ENCODE measurements at places on chromosomes 3 and 15. TPM values are rescaled to one million over a fixed set of nuclear protein-coding genes. Genes with fewer than 3 reads are reported as not detected.

HTR3D gene
- not detected for total RNA-seq

SEC61A1 gene
- total RNA-seq = 184 TPM

- no peak for DNase-seq
Observed at GRCh38 chr3:155737844-155738460, 6.9 kb downstream of the PLCH1 start.

DNA sequence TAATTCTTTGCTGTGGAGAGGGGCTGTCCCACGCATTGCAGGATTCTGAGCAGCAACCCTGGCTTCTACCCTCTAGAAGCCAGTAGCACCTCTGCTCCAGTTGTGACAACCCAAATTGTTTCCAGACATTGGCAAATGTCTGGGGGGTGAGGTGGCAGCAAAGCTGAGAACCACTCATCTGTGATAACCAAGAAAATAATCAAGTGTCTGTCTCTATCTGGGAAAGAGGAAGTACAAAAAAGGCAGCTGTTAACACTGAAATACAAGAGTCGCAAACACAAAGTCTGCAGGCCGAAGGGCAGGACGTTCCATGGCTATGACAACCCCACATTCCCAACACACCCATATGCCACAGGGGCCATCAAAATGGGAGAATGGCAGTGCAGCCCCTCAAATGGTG is 42.2 kb upstream of the GNB5 start:
- DNase-seq = no peak

GRCh38 chr15:72690938-72691337 is 4.9 kb downstream of the BBS4 start:
- DNase-seq = no peak

RASSF1 gene
- total RNA-seq = 16.8 TPM

DNA sequence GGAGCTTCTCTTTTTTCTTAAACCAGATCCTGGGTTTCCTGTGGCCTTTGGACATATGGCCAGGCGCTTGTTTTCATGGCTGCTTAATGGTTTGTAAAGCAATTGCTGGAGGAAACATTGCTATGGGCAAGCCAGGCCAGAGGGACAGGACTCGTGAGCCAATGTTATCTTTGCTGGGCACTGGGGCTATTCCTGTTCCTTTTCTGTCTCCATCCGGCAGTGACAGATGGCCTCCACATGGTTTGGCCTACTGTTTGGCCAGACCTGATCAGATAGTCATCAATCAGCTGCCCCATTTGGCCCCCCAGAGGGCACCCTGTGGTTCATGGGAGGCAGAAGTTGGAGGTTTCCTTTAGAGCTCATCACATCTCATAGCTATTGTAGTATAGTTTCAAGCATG is 326.1 kb upstream of the ROPN1 start:
- DNase-seq = no peak

DNA sequence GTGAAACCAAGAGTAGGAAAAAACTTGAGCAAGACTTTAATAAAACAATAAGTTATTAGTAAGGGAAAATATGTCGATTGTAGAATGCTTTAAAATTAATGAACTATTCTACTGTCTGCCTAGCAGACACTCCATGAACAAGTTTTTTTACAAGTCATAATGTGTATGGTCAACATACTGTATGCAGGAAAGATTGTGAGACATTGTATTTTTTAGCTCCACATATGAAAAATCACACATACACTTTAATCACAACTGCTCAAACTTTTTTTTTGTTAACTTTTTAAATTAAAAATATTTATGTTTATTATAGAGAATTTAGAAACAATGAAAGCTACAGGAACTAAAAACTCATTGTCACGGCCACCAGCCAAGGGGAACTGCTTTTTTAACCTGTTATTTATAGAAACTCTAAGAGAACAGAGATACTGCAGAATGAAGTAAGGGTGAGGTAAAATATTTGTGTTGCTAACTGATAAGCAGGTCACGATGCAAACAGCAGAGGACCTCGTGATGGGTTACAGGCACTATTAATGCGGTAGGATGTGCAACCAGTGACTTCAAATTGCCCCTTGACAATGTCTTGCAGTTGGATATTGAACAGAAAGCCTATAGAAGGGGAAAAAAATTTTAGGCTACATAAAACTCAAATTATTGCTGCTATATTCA is 53.0 kb downstream of the THSD4 start:
- DNase-seq = no peak

DNA sequence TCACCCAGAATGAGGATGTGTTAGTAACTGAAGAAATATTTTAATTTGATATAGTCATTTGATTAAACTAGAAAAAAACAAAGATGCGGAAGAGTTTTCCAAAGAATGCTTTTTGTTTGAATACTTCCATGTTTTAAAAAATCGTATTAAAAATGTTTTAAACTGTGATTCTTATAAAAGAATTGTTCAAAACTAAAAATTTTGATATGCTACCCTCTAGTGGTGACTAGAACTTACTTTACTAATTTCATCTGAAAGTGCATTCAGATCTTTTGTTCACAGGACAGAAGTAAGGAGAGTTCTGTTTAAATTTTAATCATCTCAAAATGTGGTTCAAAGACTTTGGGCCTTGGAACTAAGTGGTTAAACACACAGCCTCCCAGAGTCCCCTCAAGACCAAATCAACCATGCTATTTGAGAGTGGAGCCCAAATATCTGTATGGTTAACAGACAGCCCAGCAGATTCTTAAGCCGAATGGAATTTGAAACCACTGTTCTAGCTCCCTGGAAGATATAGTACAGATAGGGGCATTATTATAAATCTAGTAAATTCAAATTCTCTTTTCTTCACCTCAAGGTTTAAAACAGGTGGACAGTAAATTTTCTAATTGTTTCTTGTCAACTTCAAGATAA is 45.2 kb upstream of the SYNPR start:
- DNase-seq = no peak

TMC3 gene
- total RNA-seq = not detected

- no peak for DNase-seq
Observed at GRCh38 chr15:100241572-100242482, 99.9 kb downstream of the ADAMTS17 start.

DNA sequence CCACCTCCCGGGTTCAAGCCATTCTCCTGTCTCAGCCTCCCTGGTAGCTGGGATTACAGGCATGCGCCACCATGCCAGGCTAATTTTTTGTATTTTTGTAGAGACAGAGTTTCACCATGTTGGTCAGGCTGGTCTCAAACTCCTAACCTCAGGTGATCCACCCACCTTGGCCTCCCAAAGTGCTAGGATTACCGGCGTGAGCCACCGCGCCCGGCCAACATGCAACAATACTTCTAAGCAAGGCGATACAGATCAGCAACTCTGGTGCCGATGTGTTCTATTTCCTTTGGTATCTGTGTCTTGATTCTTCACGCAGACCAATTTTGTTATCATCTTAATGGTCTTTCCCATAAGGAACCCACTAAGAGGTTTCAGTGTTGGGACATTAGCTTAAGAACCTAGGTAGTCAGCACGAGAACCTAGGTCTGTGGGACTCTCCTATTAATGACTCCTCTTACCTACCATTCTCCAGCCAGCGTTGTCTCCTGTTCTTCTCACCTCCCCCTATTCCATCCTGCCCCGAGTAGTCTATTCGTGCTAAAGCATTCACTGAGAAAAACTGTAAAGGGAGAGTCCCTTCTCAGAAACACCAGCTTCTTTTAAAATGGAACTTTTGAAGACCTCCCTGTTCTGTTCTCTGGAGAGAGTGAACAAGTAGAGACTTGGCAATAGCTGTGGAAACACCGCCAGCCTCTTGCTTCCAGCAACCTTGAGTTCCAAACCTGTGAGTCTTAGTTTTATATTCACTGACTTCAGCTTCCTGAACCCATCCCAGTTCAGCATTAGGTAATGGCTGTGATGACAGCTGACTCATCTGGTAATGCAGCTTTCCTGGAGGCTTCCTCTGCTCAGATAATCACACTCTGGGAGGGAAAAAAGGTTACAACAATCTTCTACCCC is 61.2 kb downstream of the TSC22D2 start:
- DNase-seq = no peak

DNA sequence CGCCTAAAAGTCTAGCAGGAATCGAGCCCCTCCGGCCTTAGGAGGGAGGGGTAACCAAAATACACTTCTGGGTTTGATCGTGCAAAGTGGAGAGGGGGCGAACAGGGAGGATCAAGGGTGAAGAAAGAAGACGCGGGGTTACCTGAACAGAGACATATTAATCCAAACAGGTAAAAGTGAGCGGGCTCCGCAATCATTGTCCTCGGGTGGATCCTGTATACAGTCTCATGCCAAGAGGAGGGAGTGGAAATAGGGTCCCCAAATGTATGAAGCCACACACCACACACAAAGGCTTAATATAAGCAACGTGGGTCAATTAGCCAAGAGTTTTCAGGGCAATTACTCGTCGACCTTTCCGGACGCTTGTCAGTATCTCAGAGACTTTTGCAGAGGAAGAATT is 749.5 kb downstream of the ROBO1 start:
- DNase-seq = no peak

DNA sequence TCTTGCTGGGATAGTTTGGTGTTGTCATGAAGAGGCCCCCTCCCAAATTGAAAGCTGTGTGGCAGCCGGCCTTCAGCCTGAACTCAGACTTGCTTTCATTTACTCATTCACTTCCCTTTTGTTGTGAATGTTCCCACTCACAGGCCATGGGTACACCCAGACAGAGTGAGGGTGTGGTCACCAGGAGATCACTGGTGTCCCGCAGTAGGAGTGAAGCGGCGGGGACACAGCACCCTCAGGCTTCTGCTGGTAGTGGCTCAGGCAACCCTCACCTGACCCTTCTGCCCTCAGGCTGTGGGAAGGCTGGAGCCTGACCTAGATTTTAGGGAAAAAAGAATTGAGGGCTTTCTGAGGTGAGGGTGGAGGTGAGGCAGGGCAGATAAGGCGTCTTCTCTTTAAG is 244.4 kb downstream of the SOX2 start:
- DNase-seq = no peak

GPR176 gene
- 3.7 TPM for total RNA-seq

DNA sequence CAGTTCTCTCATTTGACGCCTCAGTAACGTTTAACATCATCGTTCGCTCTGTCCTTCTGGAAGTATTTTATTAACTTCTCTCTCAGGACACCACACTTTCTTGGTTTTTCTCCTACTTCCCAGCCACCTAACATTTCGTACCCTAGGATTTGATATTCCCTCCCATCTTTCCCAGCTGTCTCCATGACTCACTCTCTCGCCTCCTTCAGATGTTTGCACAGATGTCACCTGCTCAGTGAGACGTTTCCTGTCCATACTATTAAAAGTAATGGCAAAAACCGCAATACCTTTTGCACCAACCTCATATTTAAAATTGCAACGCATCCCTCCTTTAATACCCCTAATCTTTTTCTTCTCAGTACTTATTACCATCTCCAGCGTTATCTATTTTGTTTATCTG is 62.1 kb upstream of the SPRED1 start:
- DNase-seq = no peak

FRMD5 gene
- 5.1 TPM for total RNA-seq

GRCh38 chr3:138477120-138477519 is 42.7 kb downstream of the ESYT3 start:
- DNase-seq = no peak

- DNase-seq = no peak
Observed at GRCh38 chr3:139534455-139534812, 5.1 kb downstream of the RBP1 start.

DNA sequence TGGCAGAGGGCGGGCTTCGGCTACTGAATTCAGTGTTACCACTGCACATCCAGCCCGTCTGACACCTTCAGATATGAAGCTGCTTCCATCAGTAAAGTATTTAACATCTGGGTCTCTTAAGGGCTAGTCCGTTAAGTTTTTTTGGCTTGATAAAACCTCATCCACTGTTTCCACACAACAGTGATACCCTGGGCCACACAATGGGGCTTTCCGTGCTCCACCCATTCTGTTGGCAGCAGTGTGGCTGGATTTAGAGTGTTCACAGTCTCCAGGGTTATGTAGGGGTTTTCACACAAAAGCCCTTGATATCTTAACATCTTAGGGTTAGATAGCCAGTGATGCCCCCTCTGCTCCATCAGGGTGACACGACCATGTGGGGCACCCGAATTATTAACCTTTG is 165.0 kb downstream of the STXBP5L start:
- no peak for DNase-seq

PIF1 gene
- 53.2 TPM for total RNA-seq

PSTPIP1 gene
- 1.5 TPM for total RNA-seq

DNA sequence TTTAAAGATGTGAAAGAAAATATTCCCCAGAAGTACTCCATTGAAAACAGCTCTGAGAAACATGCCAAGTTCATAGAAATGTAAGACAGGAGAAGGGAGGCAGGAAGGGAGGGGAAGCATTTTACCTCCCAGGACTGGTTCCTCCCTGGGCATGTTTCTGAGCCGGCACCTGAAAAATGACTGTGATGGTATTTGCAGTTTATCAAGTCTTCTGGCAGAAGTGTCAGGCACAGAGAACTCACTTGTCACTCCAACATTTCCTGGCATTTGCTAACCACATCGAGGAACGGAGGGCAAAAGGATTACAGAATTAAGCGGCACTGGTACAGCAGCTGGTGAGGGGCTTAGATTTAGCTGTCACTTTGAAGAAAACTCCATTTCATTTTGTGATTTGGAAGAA is 1054.0 kb downstream of the TUSC7 start:
- DNase-seq = no peak

- DNase-seq = no peak
Observed at GRCh38 chr15:100050877-100051786, 290.6 kb downstream of the ADAMTS17 start.

ASB14 gene
- total RNA-seq = not detected
